ENCODE measurements at places on chromosomes 11 and 22. TPM values are rescaled to one million over a fixed set of nuclear protein-coding genes. Genes with fewer than 3 reads are reported as not detected.

CCDC188 gene
- not detected for total RNA-seq

LRRC56 gene
- total RNA-seq = 0.34 TPM

GPR83 gene
- not detected for total RNA-seq

SCYL1 gene
- 110 TPM for total RNA-seq

HBD gene
- total RNA-seq = not detected

STX5 gene
- 45.8 TPM for total RNA-seq

SLC15A3 gene
- total RNA-seq = 3.4 TPM

ZP1 gene
- 0.50 TPM for total RNA-seq

PTGDR2 gene
- total RNA-seq = 1.3 TPM

LRRC4C gene
- total RNA-seq = not detected

SAMM50 gene
- 49.5 TPM for total RNA-seq

NLRP14 gene
- not detected for total RNA-seq

CYB5R2 gene
- total RNA-seq = 34.5 TPM

ST3GAL4 gene
- total RNA-seq = 31.3 TPM

PRR14L gene
- 8.5 TPM for total RNA-seq

OR6T1 gene
- not detected for total RNA-seq

HEPN1 gene
- not detected for total RNA-seq

SLC22A25 gene
- total RNA-seq = not detected

MEI1 gene
- 0.50 TPM for total RNA-seq
